ENCODE measurements at places on chromosomes 2 and 18.

- H3K27me3 ChIP-seq = no peaks in the 10 kb centered on the region
- peaks cover 15% of the 10 kb centered on the region for H3K4me1 ChIP-seq
- H3K4me3 ChIP-seq = no peak overlapping the region
- no peak for DNase-seq
- H3K27ac ChIP-seq = no peak overlapping the region
- no peaks in the 10 kb centered on the region for H3K36me3 ChIP-seq
Observed at GRCh38 chr18:74622072-74622471, 24.4 kb downstream of the ZNF407 start.

DNA sequence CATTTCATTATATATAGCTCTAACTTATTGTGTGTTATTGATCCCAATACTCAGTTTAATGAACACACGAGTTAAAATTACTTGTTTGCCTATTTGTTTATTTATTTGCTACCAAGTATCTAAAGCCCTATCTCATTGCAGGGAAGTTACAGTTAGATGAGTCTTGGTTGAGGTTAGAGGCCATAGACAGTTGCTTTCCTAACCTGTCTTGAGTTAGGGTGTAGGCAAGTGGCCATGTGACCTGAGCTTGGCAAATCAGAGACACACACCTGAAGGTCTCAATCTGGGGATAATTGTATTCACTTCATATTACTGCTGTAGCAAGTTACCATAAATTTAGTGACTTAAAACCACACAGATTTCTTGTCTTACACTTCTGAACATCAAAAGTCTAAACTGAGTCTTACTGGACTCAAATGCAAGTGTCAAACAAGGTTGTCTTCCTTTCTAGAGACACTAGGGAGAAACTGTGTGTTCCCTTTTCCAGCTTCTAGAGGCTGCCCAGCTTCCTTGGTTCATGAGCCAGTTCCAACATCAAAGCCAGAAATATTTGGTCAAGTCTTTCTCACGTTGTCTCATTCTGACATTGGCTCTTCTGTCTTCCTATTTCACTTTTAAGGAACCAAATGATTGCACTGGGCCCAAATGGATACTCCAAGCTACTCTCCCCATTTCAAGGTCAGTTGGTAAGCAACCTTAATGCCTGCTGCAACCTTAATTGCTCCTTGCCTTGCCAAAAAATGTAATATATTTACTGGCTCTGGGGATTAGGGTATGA is 39.7 kb downstream of the COL3A1 start:
- no peak for DNase-seq
- no peaks in the 10 kb centered on the region for H3K36me3 ChIP-seq
- H3K4me1 ChIP-seq = no peaks in the 10 kb centered on the region
- no peak overlapping the region for H3K27ac ChIP-seq
- peaks cover 1% of the 10 kb centered on the region for H3K27me3 ChIP-seq

DNA sequence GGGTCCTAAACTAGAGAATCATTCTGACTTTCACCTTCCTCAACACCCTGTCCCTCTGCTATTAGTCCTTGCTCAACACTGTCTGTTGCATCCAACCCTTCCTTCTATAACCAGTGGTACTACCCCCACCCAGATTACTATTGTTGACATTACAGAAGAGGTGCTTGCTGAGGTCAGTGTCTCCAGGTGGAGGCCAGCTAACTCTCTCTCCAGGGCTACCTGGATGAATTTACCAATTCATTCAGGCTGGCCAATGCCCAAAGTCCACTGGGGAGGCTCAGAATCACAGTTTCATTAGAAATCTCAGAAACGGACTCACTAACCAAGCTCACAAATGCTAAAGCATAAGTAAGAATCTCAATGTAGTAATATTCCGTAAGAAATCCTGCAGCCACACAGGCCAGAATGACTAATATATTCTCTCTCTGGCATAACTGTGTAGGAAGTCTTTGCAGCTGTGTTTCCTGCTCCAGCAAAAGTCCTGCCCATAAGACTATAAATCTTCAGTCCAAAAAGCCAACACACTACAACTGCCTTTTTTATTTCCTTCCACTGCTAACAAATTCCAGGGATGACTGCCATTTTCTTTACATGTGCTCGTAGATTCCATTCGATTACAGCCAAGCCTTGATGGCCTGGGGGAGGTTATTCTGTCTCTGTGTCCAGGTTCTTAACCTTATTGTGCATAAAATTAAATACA is 10.0 kb upstream of the TTR start:
- H3K4me1 ChIP-seq = no peaks in the 10 kb centered on the region
- H3K36me3 ChIP-seq = no peaks in the 10 kb centered on the region
- no peaks in the 10 kb centered on the region for H3K27me3 ChIP-seq

- H3K27ac ChIP-seq = no peak overlapping the region
- H3K36me3 ChIP-seq = no peaks in the 10 kb centered on the region
- DNase-seq = no peak
- no peaks in the 10 kb centered on the region for H3K4me1 ChIP-seq
- no peaks in the 10 kb centered on the region for H3K27me3 ChIP-seq
Observed at GRCh38 chr2:150750720-150751119, 263.3 kb upstream of the RND3 start.

DNA sequence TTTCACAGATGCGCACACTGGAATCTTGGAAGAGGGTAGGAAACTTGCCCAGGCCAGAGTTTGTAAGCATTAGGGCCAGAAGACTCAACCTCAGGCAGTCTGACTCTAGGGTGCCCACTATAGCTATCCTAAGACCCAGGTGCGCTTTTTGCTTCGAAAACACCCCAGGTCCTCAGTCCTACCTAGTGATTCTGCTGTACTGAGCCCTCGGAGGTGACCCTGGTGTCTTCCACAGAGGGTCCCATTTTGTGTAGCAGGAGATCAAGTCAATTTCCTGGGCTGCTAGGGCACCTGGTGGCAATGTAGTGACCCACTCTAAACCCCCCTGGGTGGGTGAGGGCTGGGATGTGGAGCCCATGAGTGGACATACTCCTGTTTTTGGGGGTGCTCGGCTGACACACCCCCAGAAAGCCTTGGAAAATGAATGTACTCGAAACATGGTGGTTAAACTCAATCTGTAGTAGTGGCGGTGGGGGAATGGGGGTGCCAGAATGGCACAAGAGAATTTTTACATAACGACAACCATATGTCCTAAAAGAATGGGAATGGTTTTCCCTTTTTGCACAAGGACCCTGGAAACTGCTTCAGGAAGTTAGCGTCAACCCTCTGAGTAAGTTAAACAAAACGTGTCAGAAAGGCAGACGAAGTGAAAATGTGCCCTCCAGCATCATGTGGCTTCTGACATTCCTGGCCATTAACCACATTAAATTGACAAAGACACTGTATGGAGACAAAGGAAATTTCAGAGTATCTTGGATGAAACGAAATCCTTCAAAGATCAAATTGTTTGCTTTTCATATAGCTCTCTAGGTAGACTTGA is 218.0 kb upstream of the COPS8 start:
- H3K4me3 ChIP-seq = no peak overlapping the region
- no peak for DNase-seq
- H3K4me1 ChIP-seq = peaks cover 5% of the 10 kb centered on the region
- peaks cover 4% of the 10 kb centered on the region for H3K27me3 ChIP-seq
